ENCODE measurements at places on chromosomes 4 and X.

DNA sequence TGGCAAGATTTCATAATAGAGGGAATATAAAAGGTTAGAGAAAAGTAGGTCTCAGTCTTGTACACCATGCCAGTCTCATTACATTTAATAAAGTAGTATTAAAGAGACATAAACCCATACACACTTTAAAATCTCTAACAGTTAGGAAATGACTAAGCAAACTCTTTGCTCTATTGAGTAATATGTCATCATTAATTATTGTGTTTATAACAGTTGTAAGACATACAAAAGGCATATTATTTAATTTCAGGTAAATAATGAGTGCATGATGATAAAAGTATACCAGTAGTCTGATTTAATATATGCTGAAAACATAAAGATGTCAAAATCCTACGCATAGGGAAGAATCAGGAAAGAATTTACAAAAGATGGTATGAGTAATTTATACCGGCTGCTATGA is 31.0 kb upstream of the FGG start:
- no peak for DNase-seq

DNA sequence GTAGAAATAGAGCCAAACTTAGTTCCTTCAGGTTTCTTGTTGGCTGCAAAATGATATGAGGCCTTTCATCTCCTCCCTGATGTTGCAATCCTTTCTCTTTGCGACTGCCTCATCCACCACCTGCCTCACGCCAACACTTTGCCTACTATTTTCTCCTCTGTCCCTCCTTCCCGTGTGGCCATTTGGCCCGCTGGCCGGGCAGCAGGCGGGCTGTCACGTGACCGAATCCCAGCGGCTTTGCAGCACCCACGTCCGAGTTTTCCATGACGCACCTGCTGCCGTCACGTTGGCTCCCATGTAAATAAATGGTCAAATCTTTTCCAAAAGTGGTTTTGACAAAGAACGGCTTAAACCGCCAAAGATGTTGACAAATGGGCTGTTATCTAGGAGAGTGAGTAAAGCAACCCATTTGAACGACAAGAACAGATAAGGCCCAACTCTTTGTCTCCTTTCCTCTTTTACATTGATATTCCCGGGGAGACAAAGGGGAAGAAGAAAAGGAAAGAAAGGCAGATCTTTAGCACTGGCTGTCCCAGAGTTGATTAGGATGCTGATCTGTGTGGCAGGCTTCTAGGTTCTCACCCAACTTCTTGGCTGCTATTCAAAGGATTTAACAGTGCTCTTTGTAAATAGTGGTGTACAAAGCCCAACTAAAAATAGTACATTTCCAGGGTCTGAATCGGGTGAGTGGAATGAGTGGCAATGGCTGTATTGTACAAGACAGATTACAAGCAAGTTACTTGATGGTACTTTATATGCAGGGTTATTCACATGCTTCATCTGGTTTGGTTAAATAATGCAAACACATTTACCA is 174.2 kb upstream of the JADE1 start:
- peak; percentile 64 for DNase-seq

DNA sequence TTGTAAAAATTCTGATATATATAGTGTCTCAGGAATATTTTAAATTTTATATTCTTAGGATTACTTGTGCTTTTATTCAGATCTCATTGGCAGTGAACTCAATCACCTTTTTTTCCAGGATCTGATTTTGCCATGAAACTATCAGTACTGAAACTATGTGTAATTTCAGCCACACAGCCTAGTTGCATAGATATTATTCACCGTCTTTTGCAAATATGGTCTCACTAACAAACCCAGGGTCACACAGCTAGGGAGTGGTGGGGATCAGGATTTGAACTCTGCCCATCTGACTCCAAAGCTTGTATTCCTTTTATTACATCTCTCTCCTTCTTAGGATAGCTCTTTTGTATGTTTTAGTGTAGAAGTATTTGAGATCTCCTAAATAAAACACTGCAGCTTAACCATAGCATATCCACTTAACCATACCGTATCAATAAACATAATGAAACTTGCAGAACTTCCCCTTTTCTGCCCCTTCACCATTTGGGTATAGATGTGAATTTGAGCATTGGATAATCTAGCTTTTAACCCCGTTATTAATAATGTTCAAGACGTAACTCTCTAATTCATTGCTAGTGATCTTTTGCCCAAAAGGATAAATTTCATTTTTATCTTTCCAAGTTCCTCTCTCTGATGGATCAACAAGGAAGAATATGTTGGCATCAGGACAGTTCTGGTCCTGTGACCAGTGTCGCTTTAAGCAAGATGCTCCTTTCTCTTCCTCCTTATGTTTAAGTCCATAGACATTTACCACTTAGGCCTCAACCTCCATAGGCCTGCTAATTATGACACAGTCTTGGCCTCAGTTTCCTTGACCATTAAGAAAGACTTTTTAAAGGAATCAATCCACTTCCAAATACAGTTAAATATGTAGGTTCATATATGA is 74.6 kb downstream of the RAPGEF2 start:
- DNase-seq = no peak

DNA sequence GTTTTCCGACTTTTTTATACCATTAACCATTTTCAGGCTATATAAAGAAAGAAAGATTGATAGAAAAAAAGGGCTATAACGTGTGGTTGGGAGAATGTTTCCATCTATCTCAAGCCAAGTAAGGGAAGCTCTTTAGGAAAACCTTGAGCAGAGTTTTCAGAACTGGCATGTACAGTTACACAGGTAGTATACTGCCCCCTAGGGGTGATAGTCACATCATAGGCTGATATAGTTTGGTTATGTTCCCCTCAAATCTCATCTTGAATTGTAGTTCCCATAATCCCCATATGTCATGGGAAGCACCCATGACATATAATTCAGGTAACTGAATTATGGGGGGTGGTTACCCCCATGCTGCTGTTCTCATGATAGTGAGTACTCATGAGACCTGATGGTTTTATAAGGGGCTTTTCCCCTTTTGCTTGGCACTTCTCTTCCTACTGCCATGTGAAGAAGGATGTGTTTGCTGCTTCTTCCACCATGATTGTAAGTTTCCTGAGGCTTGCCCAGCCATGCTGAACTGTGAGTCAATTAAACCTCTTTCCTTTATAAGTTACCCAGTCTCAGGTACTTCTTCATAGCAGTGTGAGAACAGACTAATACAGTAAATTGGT is 186.8 kb downstream of the TMA16 start:
- DNase-seq = peak; percentile 63

- no peak for DNase-seq
These were observed 118.0 kb downstream of the PWWP3B start for GRCh38 chrX:106286053-106286650.

DNA sequence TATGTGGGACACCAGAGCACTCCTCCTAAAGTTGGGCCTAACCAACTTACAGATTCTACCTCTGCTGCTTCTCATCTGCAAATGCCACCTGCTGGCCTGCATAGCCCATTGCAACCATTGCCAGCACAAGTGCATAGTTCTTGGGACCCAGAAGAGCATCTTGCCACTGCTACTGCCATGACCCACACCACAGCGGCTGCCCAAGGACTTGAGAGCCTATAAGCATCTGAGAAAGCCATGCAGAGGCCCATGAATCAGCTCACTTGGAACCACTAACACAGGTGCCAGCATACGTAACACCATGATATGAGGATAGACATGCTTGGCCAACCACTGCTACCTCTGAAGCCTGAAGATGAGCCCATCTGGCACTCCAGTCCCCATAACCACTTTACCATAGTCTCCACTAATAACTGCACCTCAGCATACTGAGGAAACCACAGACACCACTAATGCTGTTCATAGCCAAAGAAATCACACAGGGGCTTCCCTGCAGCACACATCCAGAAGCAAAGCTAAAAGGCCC is 258.1 kb upstream of the AGTR2 start:
- no peak for DNase-seq

Data from endodermal cell (in vitro differentiated cells).